ENCODE measurements at places on chromosomes 2 and 18. TPM values are rescaled to one million over a fixed set of nuclear protein-coding genes. Genes with fewer than 3 reads are reported as not detected.

Gene ADD2
- 3.4 TPM for total RNA-seq

Gene ALPG
- total RNA-seq, result not detected

Gene NETO1
- not detected for total RNA-seq

Gene MAP4K3
- total RNA-seq, result 38.5 TPM

Gene RAB27B
- total RNA-seq, result 6.1 TPM

Gene SERPINB10
- total RNA-seq, result 0.98 TPM

Gene KLHL14
- 0.98 TPM for total RNA-seq

Gene LONRF2
- 9.6 TPM for total RNA-seq

Data from vagina (tissue), 2 donors.